Glutamatergic neuron (in vitro differentiated cells): ENCODE measurements at places on chromosomes 7 and 10. TPM values are rescaled to one million over a fixed set of nuclear protein-coding genes. Genes with fewer than 3 reads are reported as not detected.

OPTN gene
- 90.6 TPM for total RNA-seq

GRCh38 chr10:88979153-88979562 is 11.4 kb upstream of the FAS start:
- H3K27me3 ChIP-seq = no peaks in the 10 kb centered on the region
- H3K27ac ChIP-seq = no peak overlapping the region
- no peak overlapping the region for H3K4me3 ChIP-seq
- no peaks in the 10 kb centered on the region for H3K4me1 ChIP-seq

SAMD9 gene
- total RNA-seq = not detected

GRCh38 chr7:77409005-77409738 is 7.0 kb downstream of the GSAP start:
- H3K4me3 ChIP-seq = no peak overlapping the region
- no peaks in the 10 kb centered on the region for H3K4me1 ChIP-seq
- H3K36me3 ChIP-seq = no peaks in the 10 kb centered on the region

DNA sequence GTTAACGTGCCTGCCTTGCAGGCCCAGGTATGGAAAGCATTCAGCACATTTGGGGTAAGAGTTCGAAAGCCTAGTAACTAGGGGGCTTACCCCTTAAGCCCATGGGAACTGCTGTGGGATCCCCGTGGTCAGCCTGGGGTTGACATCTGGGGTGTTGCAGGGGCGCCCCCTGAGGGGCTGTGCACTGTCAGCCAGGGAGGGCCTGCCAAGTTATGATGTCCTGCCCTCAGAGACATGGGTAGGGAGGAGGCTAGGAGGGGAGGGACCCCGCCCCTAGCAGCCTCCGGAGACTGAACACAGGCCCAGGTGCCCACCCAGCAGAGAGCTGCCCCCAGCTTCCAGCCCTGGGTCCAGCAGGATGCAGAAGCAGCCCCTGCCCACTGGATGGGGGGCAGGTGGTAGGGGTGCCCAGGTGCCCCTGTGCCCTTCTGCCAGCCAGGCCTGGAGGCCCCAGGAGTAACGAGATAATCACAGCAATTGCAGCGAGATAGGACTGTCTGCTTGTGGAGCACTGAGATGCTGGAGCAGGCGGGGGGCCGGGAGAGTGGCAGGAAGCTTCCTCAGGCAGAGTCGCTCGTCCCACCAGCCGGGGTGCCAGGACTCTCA is 153.3 kb downstream of the UBE2H start:
- no peak for DNase-seq
- H3K27ac ChIP-seq = no peak overlapping the region
- no peak overlapping the region for H3K4me3 ChIP-seq

DNA sequence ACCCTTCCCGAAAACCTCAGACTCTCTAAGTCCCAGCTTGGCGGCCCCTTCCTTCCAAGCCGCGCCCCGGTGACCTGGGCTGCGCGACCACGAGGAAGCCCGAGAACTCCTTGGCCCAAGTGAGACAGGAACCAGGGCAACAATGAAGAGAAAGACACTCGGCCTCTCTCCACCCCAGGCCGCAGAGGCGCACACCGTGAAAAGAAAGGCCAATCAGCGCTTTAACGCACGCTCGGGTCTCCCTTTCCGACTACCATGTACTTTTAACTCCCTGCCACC is 166.4 kb upstream of the PPP1R3A start:
- DNase-seq = no peak
- H3K27me3 ChIP-seq = peaks cover 18% of the 10 kb centered on the region
- H3K36me3 ChIP-seq = no peaks in the 10 kb centered on the region
- peaks cover 20% of the 10 kb centered on the region for H3K4me1 ChIP-seq
- peak overlapping the region; percentile 94 for H3K27ac ChIP-seq

DNA sequence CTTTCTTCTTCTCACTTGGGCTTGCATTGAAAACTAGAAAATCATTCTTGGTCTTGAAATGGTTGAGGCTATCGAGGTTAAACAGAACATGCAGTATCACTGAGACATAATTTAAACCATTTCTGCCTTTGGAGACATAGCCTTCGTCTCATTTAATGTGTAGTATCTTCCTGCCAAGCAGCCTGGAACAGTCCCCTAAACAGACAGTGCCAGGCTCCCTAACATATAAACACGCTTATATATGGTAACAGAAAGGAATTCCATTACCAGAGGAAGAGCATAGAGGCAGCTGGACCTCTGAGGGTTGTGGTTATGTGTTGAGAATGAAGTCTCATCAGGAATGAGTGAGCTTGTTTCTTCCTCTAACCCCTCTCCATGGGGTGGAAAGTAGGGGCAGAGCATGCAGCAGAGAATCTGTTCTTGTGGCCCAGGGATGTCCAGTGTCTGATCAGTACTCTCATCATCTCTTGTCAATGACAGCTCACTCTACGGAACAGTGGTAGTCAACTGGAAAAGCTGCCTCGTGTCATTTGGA is 11.2 kb downstream of the CACNB2 start:
- H3K36me3 ChIP-seq = no peaks in the 10 kb centered on the region
- no peak overlapping the region for H3K4me3 ChIP-seq
- H3K4me1 ChIP-seq = no peaks in the 10 kb centered on the region
- H3K27me3 ChIP-seq = no peaks in the 10 kb centered on the region
- DNase-seq = no peak
- no peak overlapping the region for H3K27ac ChIP-seq

PRKG1 gene
- total RNA-seq = 52.7 TPM
